Fibroblast of mammary gland (primary cell): ENCODE measurements at places on chromosomes 1 and 21.

GRCh38 chr1:100578201-100578600 is 40.3 kb downstream of the GPR88 start:
- peak; percentile 29 for DNase-seq

GRCh38 chr1:241640867-241641622 is 876 bp upstream of the CHML start:
- DNase-seq, result no peak

DNA sequence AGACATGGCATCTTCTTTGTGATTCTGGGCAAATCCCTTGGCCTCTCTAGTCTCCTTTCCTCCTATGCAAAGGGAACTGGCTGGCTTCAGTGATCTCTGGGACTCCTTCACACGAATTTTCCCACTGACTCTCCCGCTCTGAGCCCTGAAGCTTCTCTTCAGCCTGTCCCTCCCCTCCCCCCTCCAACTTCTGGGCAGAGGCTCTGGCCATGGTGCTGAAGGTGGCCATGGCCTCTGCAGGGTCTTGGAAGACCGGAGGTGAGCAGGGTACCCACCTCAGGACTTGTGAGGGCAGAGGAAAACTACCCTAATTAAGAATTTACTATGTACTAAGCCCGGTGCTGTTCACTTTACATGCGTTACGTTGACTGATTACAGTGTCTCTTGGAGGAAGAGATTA is 29.4 kb upstream of the POU3F1 start:
- DNase-seq, result peak; percentile 8

GRCh38 chr1:68916221-68916902 is 419.5 kb upstream of the DEPDC1 start:
- peak; percentile 73 for DNase-seq

GRCh38 chr21:46151989-46152926 is 3.1 kb downstream of the FTCD start:
- no peak for DNase-seq

- peak; percentile 82 for DNase-seq
Observed at GRCh38 chr1:85577419-85578320, 2.9 kb upstream of the CCN1 start.

GRCh38 chr1:185917646-185918045 is 183.5 kb downstream of the HMCN1 start:
- DNase-seq, result peak; percentile 56

- DNase-seq, result no peak
Observed at GRCh38 chr21:28856588-28857250, 136.0 kb downstream of the LTN1 start.

DNA sequence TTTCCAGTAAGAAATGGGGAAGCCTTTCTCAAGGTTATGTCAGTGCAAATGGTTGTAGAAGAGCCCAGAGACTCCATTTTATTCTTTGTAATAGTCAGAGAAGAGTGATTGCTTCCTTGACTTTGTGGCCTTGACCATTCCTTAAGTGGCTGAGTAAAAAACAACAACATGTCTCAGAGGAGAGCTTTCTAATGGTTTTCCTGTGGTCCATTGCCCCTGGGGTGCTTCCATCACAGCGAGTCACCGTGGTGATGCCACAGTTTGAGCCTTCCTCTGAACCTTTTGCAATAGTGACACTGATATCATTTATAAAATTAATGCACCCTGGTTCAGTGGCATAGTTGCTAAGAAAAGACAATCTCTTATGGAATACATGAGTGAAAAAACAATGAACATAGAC is 38.6 kb downstream of the PAPPA2 start:
- peak; percentile 62 for DNase-seq

GRCh38 chr1:197343663-197344273 is 75.7 kb downstream of the CRB1 start:
- DNase-seq, result no peak

DNA sequence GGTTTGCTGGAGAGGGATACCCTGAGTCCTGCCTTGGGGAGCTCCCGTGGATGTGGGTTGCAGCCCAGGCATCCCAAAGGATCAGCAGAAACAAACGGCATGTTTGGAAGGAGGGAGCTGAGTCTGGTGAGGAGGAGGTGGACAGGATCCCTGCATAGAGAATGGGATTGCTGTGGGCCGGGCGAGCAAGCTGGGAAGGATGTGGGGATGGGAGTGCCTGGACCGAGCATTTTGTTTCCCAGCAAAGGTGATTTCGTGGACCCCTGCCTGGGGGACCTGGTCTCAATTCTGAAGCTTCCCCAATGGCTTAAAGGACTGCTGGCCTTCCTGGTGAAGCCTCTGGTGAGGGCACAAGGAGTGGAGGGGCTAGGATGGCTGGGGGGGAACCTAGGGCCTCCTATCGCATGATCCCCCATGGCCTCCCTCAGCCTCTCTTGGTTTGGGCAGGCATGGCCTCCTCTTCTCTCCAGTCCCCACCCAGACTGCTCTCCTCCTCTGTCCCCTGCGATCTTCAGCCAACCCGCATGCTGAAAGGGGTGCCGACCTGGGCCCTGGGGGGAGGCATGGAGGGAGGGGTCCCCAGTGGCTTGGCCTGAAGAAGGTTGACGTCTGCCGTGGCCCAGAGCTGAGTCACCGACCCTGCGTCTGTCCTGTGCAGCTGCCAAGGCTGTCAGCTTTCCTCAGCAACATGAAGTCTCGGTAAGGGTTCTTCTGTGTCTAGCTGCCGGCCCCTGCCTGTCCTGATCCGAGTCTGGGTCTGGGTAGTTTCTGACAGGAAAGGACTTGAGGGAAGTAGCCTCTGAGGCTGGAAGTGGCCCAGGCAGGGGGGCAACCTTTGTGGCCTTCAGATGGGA is 16.3 kb downstream of the FAAH start:
- peak; percentile 63 for DNase-seq

- no peak for DNase-seq
Observed at GRCh38 chr1:15727021-15727420, 9.0 kb upstream of the SLC25A34 start.

- DNase-seq, result no peak
Observed at GRCh38 chr1:91876040-91876470, 9.9 kb downstream of the TGFBR3 start.

DNA sequence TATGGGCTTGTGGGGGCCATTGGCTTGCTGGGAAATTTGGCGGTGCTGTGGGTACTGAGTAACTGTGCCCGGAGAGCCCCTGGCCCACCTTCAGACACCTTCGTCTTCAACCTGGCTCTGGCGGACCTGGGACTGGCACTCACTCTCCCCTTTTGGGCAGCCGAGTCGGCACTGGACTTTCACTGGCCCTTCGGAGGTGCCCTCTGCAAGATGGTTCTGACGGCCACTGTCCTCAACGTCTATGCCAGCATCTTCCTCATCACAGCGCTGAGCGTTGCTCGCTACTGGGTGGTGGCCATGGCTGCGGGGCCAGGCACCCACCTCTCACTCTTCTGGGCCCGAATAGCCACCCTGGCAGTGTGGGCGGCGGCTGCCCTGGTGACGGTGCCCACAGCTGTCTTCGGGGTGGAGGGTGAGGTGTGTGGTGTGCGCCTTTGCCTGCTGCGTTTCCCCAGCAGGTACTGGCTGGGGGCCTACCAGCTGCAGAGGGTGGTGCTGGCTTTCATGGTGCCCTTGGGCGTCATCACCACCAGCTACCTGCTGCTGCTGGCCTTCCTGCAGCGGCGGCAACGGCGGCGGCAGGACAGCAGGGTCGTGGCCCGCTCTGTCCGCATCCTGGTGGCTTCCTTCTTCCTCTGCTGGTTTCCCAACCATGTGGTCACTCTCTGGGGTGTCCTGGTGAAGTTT is 550 bp downstream of the RXFP4 start:
- DNase-seq, result no peak

DNA sequence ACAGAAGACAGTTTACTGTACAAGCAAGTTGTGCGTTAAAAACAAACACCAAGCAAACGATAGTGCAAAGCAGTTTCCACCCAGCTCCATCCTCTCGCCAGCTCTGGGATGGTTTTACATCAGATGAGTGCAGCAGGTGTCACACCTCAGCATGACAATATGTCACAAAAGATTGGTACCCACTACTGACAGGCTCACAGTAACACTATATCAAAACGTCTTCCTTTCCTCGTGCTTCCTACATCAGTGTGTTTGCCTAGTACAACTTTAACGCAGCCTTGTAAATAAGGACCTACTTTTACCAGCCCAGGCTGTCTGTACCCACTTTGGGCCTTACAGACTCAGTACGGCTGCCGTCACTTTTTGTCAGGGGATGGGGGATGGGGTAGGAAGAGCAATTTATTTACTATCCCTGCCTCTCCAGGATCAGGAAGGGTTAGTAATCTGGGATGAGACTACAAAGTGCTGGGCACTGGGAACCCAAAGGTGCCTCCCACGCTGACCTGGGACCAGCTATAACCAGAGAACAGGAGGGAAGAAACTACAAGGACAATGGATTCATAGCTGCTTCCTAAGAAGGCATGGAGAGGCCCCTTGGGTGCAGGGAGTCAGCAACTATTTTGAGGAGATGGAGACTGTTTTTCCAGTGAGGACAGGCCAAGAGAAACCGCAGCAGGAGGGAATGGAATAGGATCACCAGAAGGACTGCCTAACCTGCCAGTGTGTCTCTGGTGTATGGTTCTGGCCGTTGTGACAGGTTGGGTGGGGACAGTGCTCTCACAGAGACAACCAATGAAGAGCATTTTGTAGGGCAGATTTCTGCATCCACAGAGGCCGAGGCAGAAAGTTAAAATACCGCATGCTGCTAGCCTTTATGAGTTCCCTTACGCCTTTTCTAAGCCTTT is 30.2 kb downstream of the RUNX3 start:
- no peak for DNase-seq

DNA sequence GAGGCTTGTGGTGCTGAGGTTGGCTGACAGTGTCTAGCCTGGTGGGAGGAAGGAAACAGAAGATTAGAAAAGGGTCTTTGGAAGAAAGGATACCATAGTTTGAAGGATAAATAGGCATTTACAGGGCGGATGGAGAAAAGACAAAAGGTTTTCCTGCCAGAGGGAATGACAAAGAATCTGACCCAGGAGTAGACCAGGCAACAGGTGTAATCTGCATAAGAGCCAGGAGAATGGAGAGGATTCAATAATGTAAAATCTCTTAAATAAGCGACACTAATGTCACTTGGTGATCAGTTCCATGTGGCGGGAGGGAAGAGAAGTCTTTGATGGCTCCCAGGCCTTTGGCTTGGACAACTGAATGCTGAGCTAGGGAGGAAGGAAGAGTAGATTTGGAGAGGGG is 9.4 kb downstream of the MECR start:
- no peak for DNase-seq

- no peak for DNase-seq
Observed at GRCh38 chr1:156050376-156050775, 3.2 kb downstream of the UBQLN4 start.

GRCh38 chr1:15180189-15180588 is 26.6 kb downstream of the TMEM51 start:
- DNase-seq, result no peak

DNA sequence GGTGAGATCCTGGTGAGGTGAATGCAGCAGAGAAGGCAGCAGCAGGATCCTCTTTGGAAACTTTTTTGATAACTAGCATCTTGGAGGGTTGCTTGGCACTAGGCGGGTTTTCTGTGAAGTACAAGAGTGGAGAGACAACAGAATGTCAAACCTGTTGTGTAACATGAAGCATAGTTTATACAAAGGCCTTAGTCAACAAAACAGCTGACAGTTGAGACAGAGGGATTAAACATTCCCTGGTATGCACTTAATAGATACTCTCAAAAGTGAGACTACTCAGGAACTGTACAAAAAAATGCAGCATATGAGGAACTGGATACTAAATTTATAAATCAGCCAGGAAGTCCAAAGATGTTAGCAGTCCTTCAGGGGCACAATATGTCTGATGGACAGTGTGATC is 16.4 kb upstream of the CCDC17 start:
- no peak for DNase-seq

GRCh38 chr21:28639737-28640136 is 352.9 kb downstream of the LTN1 start:
- DNase-seq, result peak; percentile 57

DNA sequence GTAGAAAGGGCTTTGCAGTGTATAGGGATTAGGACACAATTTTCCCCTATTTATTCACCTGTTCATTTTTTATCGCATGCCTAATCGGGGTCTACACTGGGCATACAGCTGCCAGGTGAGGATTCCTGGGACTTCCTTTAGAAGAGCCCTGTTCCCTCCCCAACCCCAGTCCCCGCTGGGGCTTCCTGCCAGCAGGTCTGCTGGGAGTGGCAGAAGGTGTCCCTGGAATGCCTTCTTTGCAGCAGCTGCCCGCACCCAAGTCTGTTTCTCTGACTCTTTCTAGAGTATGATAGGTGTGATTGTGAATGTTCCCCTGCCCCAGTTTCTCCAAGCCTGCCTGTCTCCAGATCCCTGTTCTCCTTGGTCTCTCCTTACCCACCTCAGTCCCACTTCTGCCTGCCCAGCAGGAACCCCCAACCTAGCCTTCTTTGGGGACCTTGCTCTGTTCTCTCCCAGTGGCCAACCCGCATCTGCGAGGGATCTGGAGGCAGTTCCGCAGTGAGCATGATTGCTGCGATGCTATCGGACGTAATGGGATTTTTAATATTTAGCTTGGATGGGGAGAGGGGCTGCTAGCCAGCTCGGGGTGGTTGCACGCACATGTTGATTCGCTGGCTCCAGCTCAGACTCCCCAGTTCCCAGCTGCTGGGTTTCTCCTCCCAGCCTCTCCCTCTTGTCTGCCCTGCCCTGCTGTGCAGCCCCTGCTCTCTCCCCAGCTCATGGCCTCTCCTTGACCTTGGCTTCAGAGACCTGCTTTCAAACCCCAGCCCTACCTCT is 79.8 kb downstream of the EPHB2 start:
- no peak for DNase-seq

GRCh38 chr1:5053744-5054143 is 399.3 kb downstream of the AJAP1 start:
- DNase-seq, result no peak

GRCh38 chr1:244137725-244138124 is 86.6 kb downstream of the ZBTB18 start:
- DNase-seq, result no peak

DNA sequence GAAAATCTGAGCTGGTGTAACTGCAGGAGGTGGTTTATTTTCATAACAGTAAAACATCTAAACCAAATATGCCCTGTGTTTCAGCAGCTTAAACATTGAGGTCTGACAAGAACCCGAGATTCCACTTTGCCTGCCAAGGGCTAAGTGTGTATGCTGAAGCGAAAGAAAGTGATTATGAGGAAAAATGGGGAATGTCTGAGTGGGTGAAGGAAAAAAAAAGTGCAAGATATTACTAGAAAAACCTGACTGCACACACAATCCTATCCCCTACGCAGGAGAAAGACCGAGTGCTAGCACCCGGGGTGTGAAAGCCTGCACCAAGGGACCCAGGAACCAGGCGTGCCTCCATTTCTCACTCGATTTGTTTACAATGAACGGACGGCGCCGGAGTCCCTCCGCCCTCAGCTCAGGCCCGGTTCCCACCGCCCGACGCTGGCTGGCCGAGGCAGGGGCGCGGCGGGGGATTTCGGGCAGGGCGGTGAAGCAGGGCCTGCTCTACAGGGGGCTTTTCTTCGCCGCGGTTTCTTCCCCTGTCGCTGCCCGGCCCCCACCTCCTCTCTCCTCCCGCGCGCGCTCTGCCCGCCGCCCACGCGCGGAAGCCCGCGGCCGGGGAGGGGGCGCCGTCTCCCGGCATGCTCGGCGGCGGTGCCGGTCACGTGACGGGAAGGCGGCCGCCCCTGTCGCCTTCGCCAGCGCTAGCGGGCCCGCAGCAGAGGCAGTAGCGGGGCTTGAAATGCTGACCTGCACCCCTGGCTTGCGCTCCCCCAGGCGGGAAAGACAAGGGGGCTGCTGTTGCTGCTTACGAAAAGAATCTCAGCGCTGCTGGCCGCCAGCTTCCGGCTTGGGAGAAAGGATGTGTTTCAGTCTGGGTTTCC is 35.9 kb downstream of the ITPKB start:
- DNase-seq, result peak; percentile 54

GRCh38 chr21:42609811-42610210 is 43.6 kb upstream of the PDE9A start:
- DNase-seq, result no peak

GRCh38 chr1:175338387-175339135 is 146.0 kb upstream of the KIAA0040 start:
- DNase-seq, result no peak
